ENCODE measurements at places on chromosomes 3 and 15.

DNA sequence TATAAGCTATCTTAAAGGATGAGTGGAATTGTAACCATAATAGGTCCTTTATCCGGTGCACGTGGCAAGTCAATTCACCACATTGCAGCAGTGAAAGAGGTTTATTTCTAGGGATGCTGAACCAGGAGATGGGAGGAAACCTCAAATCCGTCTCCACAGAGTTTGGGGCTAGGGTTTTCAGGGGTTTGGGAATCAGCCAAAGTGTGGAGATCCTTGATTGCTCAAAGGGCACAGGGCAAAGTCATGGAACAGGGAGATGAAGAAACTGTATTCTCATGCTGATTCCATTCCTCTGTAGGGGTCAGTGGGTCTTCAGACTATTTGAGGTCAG is 7.2 kb upstream of the RAF1 start:
- no peak for DNase-seq

GRCh38 chr3:172056416-172056815 is 17.0 kb downstream of the FNDC3B start:
- no peak for DNase-seq

DNA sequence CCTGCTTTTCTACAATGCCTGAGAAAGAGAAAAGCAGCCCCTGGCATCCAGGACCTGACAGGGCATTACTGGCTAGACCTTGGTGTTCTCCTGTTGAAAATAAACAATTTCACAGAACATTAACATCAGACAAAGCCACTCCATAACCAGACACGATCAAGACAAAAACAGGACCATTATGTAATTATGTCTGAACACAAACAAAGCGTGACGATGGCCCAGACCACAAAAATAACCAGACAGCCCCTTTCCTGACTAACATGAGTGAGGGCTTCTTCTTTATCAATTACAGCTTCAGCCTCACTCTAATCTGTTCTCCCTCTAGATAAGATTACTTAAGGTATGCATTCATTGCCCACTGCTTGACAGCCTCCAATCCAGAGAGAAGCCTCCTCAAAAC is 172.7 kb upstream of the LMCD1 start:
- no peak for DNase-seq

DNA sequence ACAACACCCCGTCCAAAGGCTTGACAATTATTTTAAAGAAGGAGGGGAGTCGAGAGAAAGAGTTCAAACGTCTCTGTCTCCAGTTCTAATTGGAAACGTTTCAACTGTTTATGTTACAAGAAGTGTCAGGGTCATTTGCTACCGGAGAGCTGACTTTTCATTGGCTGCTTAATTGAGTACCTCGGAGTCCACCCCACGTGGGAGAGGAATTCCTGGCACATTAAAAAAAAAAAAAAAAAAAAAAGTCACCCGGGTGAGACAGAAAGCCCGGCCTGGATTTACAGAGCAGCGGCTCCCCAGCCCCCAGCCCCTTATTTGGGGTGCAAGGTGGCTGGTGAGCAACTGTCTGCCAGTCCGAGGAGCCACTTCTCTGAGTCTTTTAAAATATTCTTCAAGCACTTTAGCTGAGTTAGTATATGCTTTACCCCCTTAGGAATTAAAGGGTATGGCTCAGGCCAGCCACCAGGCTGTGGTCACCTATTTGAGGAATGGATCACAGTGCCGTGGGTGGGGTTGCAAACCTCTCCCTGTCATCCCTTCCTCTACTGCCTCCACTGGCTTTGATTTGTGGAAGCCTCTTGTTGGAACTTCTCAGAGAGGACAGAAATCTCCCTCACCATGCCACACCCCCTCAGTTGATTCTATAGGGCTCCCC is 3.9 kb upstream of the TLE3 start:
- DNase-seq, result no peak

DNA sequence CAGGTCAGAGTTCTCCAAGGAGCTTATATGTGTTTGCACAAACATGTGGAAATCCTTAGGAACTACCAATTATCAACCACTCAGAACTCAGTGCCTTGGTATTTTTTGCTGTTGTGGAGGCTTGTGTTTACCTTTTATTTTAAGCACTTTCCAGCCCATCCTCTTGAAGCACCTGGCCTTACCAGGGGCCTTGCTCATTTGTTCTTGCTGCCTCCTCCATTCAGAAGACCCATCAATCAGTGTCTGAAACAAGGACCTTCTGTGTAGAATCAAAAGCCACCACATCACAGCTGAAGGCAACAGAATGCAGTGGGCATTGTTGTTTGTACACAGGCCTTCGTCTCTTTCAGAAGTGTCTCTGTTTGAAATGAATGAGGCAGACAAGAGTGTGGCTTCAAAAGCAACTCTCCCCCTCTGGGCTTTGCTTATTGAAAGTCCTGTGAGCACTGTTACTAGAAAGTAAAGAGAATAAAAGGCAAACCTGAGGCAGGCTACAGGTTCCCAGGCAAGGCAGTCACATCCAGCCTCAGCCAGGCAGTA is 24.5 kb upstream of the LIPC start:
- no peak for DNase-seq

DNA sequence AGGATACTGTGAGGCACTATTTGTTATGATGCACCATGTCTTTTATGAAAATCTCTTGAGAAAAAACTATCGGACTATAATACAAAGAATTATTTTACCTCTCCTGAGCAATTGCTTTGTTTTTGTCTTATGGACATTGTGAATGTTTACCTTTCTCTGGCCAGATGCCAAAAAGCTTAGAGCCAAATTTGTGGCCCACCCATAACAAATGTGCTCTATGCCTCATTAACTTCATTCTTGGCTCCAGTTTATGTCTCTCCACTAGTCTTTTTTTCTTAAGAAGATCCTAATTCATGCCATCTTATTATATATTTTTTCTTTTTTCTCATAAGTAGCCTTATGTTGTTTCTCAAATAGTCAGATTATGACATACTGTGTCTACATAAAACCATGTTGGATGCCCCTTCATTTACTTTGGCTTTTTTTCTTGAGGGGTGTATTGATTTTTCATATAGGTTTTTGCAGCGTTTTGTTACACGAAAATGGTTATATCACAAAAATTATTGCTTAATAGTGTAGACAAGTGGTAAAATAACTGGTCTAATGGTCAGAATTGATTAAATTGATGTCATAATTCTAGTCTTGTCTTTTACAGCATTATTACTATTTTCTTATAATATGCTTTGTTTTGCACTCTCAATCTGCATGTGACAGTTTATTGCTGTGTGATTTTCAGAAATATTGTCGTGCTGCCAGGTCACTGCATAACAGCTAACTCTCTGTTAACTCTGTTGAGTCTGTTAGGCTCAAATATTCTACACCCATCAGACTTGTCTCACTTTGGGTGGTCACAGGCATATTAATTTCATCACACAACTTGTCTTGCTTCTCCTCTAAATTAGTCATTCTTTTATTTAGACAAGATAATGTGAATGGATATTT is 18.2 kb downstream of the SENP8 start:
- no peak for DNase-seq

- no peak for DNase-seq
These were observed 27.6 kb downstream of the LRIG1 start for GRCh38 chr3:66473181-66473580.

DNA sequence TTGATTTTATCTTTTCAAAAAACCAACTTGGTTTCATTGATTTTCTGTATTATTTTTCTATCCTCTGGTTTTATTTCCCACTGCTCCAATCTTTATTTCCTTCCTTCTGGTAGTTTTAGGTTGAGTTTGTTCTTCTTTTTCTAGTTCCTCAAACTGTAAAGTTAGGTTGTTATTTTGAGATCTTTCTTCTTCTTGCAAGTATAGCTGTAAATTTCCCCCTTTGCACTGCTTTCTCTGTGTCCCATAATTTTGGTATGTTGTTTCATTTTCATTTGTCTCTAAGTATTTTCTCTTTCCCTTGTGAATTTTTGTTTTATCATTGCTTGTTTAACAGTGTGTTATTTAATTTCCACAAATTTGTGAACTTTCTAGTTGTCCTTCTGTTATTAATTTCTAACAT is 120.0 kb downstream of the PLD1 start:
- DNase-seq, result no peak

GRCh38 chr3:83002869-83003445 is 1241.5 kb upstream of the GBE1 start:
- DNase-seq, result no peak

GRCh38 chr3:115146032-115146417 is 1.1 kb downstream of the ZBTB20 start:
- DNase-seq, result peak; percentile 19

GRCh38 chr3:143001034-143001368 is 369 bp upstream of the U2SURP start:
- DNase-seq, result peak; percentile 85

GRCh38 chr3:132781922-132782321 is 59.7 kb upstream of the NPHP3 start:
- no peak for DNase-seq

DNA sequence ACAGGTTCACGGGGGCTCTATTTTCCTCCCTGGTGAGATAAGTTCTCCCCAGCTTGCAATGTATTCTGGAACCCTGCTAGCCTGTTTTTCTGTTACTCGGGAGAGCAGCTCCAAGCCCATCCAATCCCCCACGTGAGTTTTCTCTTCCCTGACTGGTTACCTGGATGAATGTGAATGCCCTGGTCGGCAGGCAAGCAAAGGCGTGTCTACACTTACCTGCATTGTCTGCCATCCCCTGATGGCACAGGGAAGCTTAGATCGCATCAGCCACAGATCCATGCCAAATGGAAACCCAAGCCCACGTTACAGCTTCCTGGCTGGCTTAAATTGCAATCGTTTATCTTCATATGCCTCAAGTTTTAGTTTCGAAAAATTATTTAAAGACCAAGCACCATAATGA is 149.9 kb downstream of the FOXP1 start:
- DNase-seq, result no peak
